ENCODE measurements at places on chromosomes 2 and 18.

DNA sequence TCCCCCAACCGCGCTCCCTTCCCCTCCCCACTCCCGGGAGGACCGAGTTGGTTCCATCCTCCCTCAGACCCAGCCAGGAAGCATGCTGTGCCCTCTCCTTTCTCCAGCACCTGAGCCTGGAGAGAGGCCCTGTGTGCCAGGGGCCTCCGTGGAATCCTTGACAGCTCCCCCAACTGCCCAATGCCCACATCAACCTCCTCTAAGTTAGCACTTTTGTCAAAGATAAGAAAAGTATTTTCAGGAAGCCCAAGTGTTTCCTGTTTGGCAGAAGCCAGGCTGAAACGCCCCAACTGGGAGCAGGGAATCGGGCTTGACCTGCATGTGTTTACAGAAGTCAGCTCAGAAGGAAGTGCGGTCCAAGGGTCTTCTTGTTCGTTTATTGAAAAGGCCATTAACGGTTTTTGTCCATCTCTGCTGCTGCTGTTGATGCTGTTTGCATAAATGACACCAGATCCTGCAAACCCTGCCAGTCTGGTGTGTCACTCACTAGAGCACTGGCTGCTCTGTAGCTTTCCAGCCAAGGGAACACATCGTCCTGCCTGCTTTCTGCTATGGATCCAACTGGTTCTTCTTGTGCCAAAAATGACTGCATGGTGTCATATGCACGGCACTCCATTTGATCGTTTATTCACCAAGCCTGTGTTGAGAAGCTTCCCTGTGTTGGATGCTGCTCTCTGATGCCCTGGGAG is 35.4 kb upstream of the COL6A3 start:
- DNase-seq, result no peak

GRCh38 chr2:120864981-120865380 is 129.3 kb downstream of the GLI2 start:
- DNase-seq, result no peak

DNA sequence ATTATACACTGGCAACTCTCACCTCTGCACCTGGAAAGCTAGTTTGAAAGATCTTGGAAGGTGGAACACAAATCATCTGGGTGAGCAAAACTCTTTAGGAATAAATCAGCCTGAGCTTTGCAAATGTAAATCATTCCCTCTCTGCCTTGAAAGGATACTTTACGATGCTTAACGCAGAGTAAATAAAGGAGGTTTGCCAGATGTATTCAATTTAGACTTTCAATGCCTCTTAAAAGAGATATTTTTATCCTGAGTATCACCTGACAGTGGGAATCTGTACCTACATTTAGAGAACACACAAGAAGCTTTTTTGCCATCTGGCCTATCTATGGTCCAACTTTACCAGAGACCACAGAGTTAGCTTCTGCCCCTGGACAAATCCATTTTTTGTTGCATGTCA is 983.2 kb upstream of the CDH2 start:
- no peak for DNase-seq

DNA sequence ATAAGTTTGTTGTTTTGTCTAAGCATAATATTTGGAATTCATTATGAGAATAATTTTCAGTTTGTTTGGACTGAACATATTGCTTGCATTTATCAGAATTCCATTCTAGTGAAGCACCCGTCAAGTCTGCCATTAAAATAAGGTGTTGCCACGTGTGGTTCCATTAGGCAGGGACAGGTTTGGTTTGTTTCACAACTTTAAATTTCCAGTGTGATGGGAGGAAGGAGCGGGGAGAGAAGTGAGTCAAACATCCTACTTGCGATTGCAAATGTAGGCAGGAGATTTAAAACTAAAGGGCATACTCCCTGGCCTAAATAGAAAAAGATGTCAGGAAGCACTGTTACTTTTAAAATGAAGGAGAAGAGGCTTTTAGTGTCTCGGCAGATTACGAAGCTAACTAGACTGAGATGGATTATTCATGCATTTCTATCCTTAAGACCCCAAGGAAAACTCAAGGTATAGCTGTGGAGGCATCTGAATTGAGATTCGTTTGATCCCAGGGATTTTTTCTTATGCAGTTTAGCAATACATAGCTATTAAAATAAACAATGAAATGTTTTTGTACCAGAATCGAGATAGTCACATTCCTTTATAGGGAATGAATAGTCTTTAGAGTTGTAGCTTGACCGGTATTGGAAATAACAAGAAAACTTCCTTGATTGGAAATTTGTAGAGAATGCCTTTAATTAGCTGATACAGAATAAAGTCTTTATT is 19.8 kb downstream of the GRHL1 start:
- DNase-seq, result no peak

- DNase-seq, result no peak
Measured at GRCh38 chr18:45248240-45248903, 366.9 kb upstream of the SLC14A2 start.

GRCh38 chr2:65186093-65186868 is 41.4 kb upstream of the ACTR2 start:
- no peak for DNase-seq

GRCh38 chr2:2503864-2504418 is 172.9 kb upstream of the MYT1L start:
- DNase-seq, result no peak

DNA sequence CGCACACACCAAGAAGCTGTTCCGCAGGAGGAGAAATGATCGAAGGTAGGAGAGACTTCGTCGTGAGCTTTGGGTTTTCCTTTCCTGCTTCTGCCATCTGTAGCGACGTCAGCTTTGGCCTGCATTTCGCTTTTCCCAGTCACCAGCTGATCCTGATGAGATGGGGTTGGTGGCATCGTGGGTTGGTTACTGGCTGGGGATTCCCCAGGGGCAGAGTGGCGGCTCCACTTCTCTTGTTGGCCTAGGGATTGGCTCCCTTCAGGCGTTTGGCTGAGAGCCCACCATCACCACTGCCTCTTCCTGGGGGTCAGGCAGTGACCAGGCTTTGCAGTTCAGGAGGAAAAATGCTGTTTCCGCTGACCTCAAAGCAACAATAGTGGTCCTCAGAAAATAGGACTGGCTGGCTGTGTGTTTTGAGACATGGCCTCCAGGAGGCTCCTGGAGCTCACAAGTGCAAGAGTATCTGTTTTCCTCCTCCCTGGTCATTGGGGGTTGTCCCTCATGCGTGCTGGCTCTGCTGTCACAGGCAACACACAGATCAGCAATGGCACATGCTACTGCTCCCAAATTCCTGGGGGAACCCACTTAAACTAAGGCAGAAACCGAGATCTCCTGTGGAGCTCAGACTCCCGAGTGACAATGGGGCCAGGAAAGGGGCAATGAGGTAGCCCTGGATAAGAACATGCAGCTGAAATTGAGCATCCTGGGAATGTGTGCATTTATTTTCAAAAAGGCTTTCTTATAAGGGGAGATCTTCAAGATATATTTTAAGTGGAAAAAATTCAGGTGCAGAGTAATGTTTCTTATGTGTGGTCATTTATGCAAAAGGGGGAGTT is 173.0 kb downstream of the CTIF start:
- peak; percentile 30 for DNase-seq

DNA sequence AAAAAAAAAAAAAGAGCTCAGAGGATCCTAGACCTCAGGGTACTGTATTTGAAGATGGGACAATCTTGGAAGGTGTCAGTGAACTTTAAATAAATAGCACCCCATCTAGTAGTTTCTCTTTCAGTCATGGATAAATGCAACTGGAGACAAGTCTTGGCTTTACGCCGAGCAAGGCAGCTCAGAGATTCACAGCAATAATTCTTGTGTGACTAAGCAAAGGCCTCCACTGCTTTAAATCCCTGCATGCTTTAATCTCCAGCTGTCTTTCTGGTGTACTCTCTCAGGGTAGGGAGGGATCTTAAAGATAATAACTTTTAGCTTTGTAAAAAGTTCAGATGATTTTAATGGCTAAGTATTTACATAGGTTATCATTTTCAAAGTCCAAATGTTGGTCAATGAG is 36.3 kb downstream of the NRXN1 start:
- DNase-seq, result no peak

GRCh38 chr2:17571681-17572080 is 31.2 kb downstream of the VSNL1 start:
- no peak for DNase-seq

DNA sequence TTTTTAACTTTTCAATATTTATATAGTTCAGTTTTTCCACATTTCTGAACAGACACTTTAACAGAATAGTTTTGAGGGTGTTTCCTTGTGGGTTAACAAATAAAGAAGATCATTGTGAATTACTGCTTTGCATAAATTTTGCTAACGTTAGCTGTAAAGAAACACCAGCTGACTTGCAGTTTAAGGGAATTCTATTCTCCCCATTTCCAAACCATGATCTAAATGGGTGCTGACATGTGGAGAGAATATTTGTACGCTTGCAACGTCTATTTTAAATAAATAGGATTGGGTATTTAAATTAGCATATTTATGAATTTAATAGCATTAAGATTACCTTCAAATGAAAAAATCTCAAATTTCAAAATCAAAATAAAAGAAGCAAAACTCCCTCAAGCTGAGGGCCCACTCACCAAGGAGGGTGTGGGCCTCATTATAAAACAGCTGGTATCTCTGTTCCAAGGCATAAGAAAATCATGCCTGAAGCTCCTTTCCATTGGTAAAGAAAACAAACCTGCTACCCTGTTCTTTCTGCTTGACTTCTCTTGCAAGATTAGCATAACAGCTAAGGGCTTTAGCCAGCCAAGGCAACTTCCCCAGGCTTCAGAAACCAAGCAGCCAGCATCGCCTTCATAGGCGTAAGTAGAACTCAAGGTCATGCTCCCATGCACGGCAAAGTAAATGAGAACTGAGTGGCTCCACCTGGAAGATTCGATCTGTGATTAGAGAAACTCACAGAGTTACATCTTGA is 3.2 kb downstream of the MRO start:
- DNase-seq, result no peak

- no peak for DNase-seq
Measured at GRCh38 chr2:45652090-45653031, 886 bp downstream of the PRKCE start.

DNA sequence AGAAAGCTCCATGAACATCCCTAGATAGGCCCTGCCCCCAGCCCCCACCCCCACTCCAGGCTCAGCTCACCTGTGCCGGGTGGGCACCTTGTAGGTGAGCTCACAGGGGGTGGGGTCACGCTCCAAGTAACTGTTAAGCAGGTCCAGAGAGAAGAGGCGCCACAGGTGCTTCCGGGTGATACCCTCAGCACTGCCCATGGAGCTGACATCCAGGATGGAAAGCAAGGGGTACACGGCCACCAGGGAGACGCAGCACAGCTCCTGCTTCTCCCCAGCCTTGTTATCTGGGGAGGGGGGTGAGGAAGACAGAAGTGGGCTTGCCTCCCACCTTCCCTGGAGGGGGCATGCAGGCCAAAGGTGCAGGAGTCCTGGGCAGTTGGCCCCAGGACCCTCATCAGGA is 21.9 kb downstream of the CFAP65 start:
- DNase-seq, result no peak

- no peak for DNase-seq
Measured at GRCh38 chr18:51248685-51249084, 51.2 kb upstream of the MEX3C start.

- no peak for DNase-seq
Measured at GRCh38 chr2:241949736-241950412, 80.3 kb downstream of the RTP5 start.

DNA sequence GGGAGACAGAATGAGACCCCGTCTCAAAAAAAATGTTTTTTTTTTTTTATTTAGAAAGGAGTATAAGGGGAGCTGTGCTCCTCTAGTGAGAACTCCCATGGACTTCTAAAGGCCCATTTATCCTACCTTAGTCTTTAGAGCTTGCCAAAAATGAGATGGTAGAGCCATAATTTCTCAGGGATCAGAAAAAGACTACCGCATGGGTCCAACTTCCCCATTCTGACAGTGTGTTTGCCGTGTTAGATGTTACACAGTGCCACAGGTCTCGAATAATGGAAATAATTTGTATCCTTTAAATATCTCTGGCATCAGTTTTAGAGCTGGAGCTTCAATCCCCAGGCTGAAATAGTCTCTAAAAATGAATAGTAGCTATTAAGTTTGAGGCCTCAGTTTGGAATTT is 6.0 kb upstream of the SLC39A10 start:
- DNase-seq, result peak; percentile 27

- no peak for DNase-seq
Measured at GRCh38 chr2:47373747-47374146, 29.2 kb upstream of the MSH2 start.

DNA sequence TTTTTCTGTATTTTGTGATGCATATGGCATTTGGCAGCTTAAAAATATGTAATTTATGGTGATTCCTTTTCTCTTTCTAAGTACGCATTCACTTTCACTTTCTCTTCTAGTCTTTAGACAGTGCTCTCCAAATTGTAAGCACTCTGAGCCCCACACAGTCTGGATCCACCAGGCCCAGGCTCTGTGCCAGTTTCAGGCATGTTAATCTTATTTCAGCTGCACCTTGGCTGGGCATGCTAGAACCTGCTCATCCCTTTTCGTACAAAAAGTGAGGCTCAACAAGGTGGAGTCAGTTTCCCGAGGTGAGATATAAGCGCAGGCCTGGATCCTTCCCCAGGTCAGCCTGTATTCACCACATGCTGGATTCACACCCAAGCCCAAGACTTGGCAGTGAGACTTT is 203.9 kb downstream of the MTX2 start:
- DNase-seq, result no peak

DNA sequence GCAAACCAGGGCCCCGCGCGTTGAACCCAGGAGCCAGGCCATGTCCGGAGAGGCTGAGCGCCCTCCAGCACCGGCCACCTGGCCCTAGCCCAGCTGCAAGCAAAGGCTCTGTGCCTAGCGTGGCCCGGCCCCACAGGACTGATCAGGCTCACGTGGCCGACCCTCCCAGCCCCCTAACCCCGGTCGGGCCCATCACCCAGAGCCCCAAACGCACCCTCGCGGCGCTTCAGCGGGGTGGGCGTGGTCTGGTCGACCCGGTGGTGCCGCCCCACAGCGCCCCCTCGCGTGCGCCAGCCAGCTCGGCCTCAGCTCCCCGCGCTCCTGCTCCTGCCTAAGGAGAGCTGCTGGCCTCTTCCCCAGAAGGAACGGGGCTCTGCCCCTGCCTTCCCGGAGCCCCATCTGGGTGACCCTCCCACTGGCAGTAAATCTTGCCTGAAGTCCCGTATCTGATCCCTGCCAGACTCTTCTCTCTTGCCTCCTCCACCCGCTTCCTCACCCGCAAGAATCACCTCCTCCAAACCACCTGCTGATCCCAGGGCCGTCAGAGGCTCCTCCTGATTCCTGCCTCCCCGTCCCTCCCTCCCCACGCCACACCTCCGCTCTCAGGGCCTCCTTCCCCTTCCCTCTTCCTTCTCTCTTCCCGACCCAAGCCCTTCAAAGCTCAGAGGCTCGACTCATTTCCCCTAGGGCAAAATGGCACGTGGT is 12.3 kb upstream of the TEX51 start:
- DNase-seq, result peak; percentile 2

DNA sequence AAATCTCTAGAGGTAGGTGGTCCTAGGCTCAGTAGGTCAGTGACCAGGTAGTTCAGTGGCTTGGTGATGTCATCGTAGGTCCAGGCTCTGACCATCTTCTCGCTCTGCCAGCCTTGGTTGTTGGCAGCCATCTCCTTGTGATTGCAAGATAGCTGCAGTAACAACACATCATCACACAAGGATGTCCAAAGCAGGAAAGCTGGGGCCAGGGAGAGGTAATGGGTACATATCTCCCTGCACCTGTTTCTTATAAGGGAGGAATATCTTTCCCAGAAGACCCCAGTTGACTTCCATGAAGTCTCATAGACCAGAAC is 60.5 kb downstream of the ANKRD44 start:
- DNase-seq, result no peak

Data from Kasumi-1 (cell line).